Activated B cell treated with CpG ODN at 0.5 μM for 24 hours (primary cell): ENCODE measurements at places on chromosomes 2 and 18.
A peak's percentile ranks its signal among the peaks of the same experiment; 100 is the strongest.

- no peak overlapping the region for H3K4me3 ChIP-seq
- H3K27me3 ChIP-seq = no peaks in the 10 kb centered on the region
These were observed 31.2 kb downstream of the RAB1A start for GRCh38 chr2:65098741-65099140.

GRCh38 chr2:207481924-207482323 is 47.8 kb upstream of the CREB1 start:
- H3K4me3 ChIP-seq = no peak overlapping the region
- DNase-seq = no peak
- peaks cover 34% of the 10 kb centered on the region for H3K4me1 ChIP-seq
- H3K27me3 ChIP-seq = no peaks in the 10 kb centered on the region
- H3K36me3 ChIP-seq = no peaks in the 10 kb centered on the region
- H3K27ac ChIP-seq = peak overlapping the region; percentile 46

GRCh38 chr2:166563894-166564293 is 69.8 kb upstream of the SCN7A start:
- no peaks in the 10 kb centered on the region for H3K36me3 ChIP-seq
- peaks cover 2% of the 10 kb centered on the region for H3K27me3 ChIP-seq
- H3K4me3 ChIP-seq = no peak overlapping the region
- no peak for DNase-seq
- H3K4me1 ChIP-seq = no peaks in the 10 kb centered on the region

- H3K4me1 ChIP-seq = peaks cover 5% of the 10 kb centered on the region
- no peak for DNase-seq
- H3K36me3 ChIP-seq = no peaks in the 10 kb centered on the region
- no peak overlapping the region for H3K4me3 ChIP-seq
These were observed 5.8 kb downstream of the TWIST2 start for GRCh38 chr2:238853721-238854120.

DNA sequence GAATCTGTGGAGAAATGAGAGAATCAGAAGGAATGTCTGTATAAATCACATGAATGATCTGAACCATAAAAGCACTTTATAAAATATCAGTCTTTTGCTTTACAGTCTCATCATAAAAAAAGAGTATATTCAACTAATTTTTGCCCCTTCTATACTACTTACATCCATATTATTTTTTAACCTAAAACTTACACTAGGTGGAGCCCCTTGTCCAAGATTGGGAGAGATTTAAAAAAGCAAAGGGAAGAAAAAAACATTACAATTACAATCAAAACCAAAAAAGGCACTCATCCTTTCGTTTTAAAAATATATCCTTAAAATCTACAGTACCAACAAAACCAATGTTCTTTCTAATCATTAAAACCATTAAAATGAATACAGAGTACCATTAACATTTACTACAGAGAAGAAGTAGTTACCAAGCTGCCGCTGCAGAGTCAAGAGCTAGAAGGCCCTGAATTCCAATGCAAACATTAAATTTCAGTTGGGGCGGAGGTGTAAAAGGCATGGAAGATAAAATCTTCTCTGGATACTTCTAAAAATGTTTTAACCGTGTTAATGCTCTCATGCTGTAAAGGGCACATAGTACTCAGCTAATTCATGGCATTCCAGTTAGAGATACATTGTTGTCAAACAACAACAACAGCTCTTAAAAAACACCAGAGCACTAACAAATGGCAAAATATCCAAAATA is 56.7 kb upstream of the EPB41L3 start:
- no peaks in the 10 kb centered on the region for H3K36me3 ChIP-seq
- H3K27ac ChIP-seq = no peak overlapping the region
- no peaks in the 10 kb centered on the region for H3K27me3 ChIP-seq
- no peak overlapping the region for H3K4me3 ChIP-seq
- no peak for DNase-seq

- no peaks in the 10 kb centered on the region for H3K36me3 ChIP-seq
- H3K27me3 ChIP-seq = no peaks in the 10 kb centered on the region
- DNase-seq = no peak
- H3K4me1 ChIP-seq = no peaks in the 10 kb centered on the region
- no peak overlapping the region for H3K27ac ChIP-seq
These were observed 134.1 kb upstream of the MC4R start for GRCh38 chr18:60506682-60507081.

GRCh38 chr2:166439078-166439477 is 55.0 kb downstream of the SCN7A start:
- no peak overlapping the region for H3K4me3 ChIP-seq
- DNase-seq = no peak
- no peaks in the 10 kb centered on the region for H3K36me3 ChIP-seq
- H3K4me1 ChIP-seq = no peaks in the 10 kb centered on the region

GRCh38 chr2:129299338-129299737 is 680.1 kb upstream of the RAB6C start:
- no peaks in the 10 kb centered on the region for H3K36me3 ChIP-seq
- no peak overlapping the region for H3K4me3 ChIP-seq
- H3K27ac ChIP-seq = no peak overlapping the region

- DNase-seq = no peak
- no peak overlapping the region for H3K27ac ChIP-seq
- H3K27me3 ChIP-seq = no peaks in the 10 kb centered on the region
- H3K4me3 ChIP-seq = no peak overlapping the region
- H3K36me3 ChIP-seq = peaks cover 46% of the 10 kb centered on the region
These were observed 62.3 kb downstream of the ADCY3 start for GRCh38 chr2:24857746-24858145.

GRCh38 chr2:48799601-48800000 is 44.1 kb upstream of the LHCGR start:
- no peak for DNase-seq
- no peak overlapping the region for H3K27ac ChIP-seq
- H3K4me3 ChIP-seq = no peak overlapping the region
- no peaks in the 10 kb centered on the region for H3K4me1 ChIP-seq
- no peaks in the 10 kb centered on the region for H3K36me3 ChIP-seq
- no peaks in the 10 kb centered on the region for H3K27me3 ChIP-seq

- H3K4me3 ChIP-seq = no peak overlapping the region
- no peaks in the 10 kb centered on the region for H3K36me3 ChIP-seq
- no peaks in the 10 kb centered on the region for H3K4me1 ChIP-seq
- DNase-seq = no peak
- no peak overlapping the region for H3K27ac ChIP-seq
- peaks cover 13% of the 10 kb centered on the region for H3K27me3 ChIP-seq
These were observed 50.5 kb downstream of the DHRS9 start for GRCh38 chr2:169119851-169120250.

GRCh38 chr2:230668939-230669303 is 43.7 kb upstream of the CAB39 start:
- no peaks in the 10 kb centered on the region for H3K36me3 ChIP-seq
- no peaks in the 10 kb centered on the region for H3K27me3 ChIP-seq
- H3K4me1 ChIP-seq = peaks cover 53% of the 10 kb centered on the region
- no peak for DNase-seq

- H3K27me3 ChIP-seq = no peaks in the 10 kb centered on the region
- no peak overlapping the region for H3K27ac ChIP-seq
- no peaks in the 10 kb centered on the region for H3K36me3 ChIP-seq
- no peak for DNase-seq
- no peaks in the 10 kb centered on the region for H3K4me1 ChIP-seq
- H3K4me3 ChIP-seq = no peak overlapping the region
These were observed 12.6 kb downstream of the FAM124B start for GRCh38 chr2:224389317-224389716.

GRCh38 chr2:3065928-3066327 is 311.7 kb downstream of the EIPR1 start:
- peaks cover 1% of the 10 kb centered on the region for H3K27me3 ChIP-seq
- H3K4me1 ChIP-seq = no peaks in the 10 kb centered on the region
- no peak overlapping the region for H3K4me3 ChIP-seq
- no peaks in the 10 kb centered on the region for H3K36me3 ChIP-seq

- peaks cover 1% of the 10 kb centered on the region for H3K36me3 ChIP-seq
- H3K4me1 ChIP-seq = peaks cover 9% of the 10 kb centered on the region
- H3K27me3 ChIP-seq = peaks cover 2% of the 10 kb centered on the region
- H3K4me3 ChIP-seq = no peak overlapping the region
- H3K27ac ChIP-seq = no peak overlapping the region
- no peak for DNase-seq
These were observed 534.9 kb upstream of the TNP1 start for GRCh38 chr2:217394510-217395351.

DNA sequence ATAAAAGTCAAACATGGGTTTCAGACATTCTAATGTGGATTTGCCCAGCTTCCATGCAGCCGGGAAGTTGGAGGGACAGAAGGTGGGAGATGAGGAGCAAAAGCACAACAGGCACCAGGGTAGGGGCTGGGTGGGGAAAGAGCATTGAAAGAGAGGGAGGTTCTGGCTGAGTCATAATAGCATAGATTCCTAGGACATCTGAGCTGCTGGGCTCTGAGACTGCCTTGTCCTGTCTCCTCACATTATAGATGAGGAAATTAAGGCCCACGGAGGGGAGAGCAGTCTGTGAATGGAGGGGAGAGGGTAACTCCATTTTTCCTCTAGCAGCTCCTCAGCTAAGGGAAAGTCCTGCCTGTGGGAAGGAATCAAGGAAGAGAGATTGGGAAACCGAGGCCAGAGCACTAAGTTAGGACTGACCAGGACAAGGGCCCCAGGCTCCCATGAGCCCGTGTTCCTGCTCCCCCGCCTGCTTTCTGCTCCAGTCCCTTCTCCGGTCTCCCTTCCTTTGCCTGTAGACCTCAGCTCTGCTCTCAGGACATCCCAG is 26.2 kb downstream of the SH2D6 start:
- no peak overlapping the region for H3K27ac ChIP-seq
- H3K4me1 ChIP-seq = peaks cover 2% of the 10 kb centered on the region
- no peaks in the 10 kb centered on the region for H3K36me3 ChIP-seq
- DNase-seq = no peak
- H3K4me3 ChIP-seq = no peak overlapping the region
- no peaks in the 10 kb centered on the region for H3K27me3 ChIP-seq

- H3K4me1 ChIP-seq = no peaks in the 10 kb centered on the region
- DNase-seq = no peak
- H3K27me3 ChIP-seq = no peaks in the 10 kb centered on the region
- no peak overlapping the region for H3K27ac ChIP-seq
These were observed 147.6 kb downstream of the GALNT14 start for GRCh38 chr2:30990671-30991070.

GRCh38 chr2:30930716-30931115 is 123.5 kb upstream of the CAPN13 start:
- DNase-seq = no peak
- H3K4me1 ChIP-seq = no peaks in the 10 kb centered on the region
- H3K36me3 ChIP-seq = no peaks in the 10 kb centered on the region
- H3K27ac ChIP-seq = no peak overlapping the region
- H3K4me3 ChIP-seq = no peak overlapping the region

DNA sequence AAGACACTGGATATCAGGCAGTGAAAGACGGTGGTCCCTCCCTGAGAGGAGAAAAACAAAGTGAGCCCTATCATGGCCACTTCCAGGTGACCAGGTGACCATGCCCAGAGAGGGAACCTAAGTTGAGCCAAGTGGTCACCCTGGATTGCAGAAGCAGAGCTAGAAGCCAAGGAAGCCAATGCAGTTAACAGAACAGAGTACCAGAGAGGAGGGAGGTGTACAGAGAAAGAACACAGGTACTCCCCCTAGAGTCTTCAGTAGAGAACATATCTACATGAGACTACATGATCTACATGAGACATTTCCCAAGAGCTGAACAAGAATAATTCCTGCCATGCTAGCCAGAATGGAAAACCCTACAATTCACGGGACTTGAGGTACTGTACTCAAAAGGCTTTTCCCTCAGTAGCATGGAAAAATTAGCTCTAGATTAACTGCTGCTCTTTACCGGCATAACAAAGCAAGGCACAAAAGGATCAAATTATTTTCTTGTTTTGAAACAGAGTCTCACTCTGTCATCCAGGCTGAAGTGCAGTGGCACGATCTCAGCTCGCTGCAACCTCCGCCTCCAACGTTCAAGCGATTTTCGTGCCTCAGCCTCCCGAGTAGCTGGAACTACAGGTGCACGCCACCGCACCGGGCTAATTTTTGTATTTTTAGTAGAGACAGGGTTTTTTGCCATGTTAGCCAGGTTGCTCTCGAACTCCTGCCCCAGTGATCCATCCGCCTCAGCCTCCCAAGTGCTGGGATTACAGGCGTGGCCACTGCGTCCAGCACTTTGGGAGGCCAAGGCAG is 23.5 kb downstream of the ROCK2 start:
- no peak for DNase-seq
- H3K4me1 ChIP-seq = peaks cover 19% of the 10 kb centered on the region
- H3K36me3 ChIP-seq = no peaks in the 10 kb centered on the region
- no peak overlapping the region for H3K27ac ChIP-seq
- no peak overlapping the region for H3K4me3 ChIP-seq

DNA sequence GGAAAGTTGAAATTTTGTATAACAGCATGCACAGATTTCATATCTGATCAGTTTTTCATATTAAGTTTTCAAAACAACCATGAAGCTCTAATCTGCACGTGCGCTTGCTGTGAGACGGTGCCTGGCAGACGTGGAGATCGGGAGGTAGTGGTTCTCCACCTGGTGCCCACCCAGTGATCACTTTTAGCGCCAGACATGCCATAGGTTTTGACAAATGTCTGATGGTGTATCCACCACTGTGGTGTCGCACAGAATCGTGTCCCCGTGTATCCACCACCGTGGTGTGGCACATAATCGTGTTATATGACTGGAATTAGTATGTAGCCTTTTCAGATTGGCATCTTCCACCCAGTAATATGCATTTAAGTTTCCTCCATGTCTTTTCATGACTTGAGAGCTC is 40.9 kb upstream of the KCNG2 start:
- peak; percentile 1 for DNase-seq
- H3K36me3 ChIP-seq = peaks cover 50% of the 10 kb centered on the region
- no peaks in the 10 kb centered on the region for H3K4me1 ChIP-seq
- no peak overlapping the region for H3K27ac ChIP-seq
- no peak overlapping the region for H3K4me3 ChIP-seq

DNA sequence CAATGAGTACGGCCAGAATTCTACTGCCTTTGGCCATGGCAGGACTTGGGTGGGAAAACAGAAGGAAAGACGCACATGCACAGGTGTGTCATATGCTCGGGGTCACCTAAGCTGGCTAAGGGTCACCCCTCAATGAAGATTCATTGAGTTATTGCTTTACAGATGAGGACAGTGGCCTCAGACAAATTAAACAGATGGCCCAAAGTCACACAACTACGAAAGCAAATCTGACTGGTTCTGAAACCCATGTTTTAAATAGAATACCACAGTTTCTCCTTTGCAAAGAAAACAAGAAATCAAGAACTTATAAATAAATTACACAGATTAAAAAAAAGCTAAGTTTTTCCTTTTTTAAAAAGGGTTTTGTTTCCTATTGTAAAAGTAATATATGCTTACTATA is 70.5 kb downstream of the ID2 start:
- no peaks in the 10 kb centered on the region for H3K4me1 ChIP-seq
- H3K27ac ChIP-seq = no peak overlapping the region
- peaks cover 49% of the 10 kb centered on the region for H3K36me3 ChIP-seq
- DNase-seq = no peak
- H3K27me3 ChIP-seq = no peaks in the 10 kb centered on the region

DNA sequence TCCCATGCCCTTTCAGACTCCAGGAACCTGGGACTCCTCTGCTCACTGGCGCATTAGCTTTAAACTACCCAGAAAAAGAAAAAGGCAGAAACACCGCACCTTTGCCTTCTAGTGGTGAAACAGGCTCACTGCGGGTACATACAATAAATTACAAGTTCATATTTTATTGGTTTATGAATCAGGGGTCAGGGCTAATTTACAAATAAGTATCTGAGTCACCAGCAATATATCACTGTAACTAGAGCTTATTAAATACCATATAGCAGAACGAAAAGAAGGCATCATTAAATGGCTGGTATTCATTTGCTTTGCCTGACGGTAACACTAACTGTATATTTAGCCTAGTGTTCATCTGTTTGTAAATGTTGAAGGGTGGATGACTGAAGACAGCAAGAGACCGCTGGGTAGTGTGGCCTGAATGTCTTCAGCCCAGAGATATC is 26.9 kb upstream of the DTNB start:
- DNase-seq = no peak
- H3K4me1 ChIP-seq = no peaks in the 10 kb centered on the region
- no peaks in the 10 kb centered on the region for H3K36me3 ChIP-seq
